ENCODE measurements at places on chromosomes 12 and 14.

DNA sequence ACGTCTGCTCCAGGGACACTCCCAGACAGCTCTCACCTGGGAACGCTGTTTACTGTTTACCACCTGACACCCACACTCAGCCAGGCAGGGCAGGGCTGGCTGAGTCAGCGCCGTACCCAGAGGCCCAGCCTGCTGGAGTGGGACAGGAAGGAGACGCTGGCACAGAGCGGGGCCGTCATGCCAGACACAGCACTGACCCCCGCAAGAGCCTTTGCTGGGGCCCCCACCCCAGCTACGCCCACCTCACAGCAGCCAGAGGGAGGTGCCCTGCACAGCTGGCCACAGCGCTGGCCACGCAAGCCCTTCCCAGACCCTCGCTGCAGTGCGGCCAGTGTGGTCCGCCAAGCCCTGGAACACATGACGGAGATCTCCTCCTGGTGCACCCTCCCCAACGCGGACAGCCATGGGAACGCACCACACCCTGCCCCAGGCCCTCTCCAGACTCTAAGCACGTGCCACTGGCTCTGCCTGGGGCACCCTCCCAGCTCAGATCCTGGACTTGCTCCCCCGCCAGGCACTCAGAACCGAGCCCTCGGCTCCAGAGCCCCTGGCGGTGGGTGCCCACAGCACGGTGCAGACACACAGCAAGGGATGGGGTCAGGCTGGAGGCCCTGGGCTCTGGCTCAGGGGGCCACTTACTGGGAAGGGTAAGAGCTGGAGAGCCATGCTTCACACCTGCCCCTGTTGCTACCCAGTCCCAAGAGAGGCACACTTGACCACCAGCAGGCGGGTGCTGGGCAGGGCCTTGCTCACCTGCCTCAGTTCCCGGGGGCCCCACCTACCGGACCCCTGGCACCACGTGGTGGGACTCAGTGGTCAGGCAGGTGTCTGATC is 5.7 kb downstream of the AHNAK2 start:
- DNase-seq, result peak; percentile 54

- no peak for DNase-seq
These were observed 218.0 kb downstream of the DUSP6 start for GRCh38 chr12:89134213-89134770.

- DNase-seq, result no peak
These were observed 9.2 kb upstream of the TIGAR start for GRCh38 chr12:4311776-4312175.

DNA sequence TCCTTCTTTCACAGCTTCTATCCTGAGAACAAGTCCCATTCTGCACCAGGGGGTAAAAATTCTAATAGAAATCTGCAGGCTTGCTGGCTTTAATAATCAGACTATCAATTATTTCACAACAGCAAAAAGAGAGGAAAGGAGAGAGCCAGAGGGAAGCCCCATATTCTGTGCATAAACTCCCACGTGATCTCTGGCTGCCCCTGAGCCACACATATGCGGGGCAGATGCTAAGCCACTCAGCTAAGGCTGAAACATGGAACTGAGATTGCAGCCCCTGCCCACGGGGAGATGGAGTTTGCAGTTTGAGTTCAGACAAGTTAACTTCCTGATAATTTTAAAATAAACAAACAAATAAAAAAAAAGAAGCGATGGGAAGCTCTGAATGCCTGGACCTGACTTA is 254.4 kb upstream of the CCDC196 start:
- no peak for DNase-seq

DNA sequence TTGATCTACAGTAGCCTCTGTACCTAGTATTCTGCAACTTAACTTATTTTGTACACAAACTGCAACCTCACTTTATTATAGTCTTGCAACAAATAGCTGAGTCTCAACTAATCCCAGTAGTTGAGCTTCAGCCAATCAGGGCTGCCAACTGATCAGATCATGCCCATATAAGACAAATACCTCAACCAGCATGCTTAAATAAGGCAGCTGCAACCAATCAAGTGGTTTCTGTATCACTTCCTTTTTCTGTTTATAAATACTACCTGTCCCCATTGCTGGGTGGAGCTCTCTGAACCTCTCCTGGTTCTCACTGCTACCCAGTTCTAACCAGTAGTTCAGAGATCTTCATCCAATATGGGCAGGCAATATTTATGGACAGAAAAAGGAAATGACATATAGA is 248.5 kb upstream of the FBXO33 start:
- no peak for DNase-seq

GRCh38 chr12:117359029-117359845 is 2.2 kb downstream of the NOS1 start:
- no peak for DNase-seq

GRCh38 chr14:103830511-103831270 is 16.7 kb downstream of the PPP1R13B start:
- no peak for DNase-seq

DNA sequence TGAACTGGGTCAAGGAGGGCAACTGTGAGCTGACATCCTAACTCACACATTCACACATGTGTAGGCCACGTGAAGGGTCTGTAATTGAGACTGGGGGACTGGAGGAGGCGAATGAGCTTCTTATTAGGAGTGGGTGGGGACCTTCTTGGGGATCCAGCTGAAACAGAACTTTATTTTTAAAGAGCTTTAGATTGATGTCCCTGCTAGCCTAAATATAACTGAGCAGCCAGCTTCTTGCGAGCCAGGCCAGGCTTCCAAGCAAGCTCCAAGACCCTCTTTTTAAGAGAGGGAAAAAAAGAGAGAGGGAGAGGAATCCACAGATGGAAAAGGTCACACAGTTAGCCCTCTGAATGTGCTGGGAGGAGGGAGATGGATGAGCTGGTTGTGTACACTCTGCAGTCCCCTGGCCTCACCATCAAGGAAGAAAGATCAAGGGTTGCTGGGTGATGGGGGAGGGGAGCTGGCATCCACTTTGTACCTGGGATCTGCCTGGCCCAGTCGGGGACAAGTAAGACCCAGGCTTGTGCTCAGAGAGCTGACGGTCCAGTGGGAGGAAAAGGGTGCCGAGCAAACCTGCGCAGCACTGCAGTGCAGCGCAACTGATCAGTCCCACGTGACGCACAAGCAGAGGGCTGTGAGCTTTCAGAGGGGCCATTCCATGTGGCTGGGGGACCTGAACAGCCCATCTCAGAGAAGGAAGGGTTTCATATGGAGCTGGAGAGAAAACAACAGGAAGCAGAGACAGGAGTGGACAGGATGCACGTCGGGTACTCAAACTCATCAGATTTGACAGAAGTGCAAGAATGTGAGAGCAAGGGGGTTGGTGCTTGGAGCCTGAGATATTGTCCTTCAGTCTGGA is 154.5 kb downstream of the ZFP36L1 start:
- DNase-seq, result no peak

- no peak for DNase-seq
These were observed 13.8 kb downstream of the GXYLT1 start for GRCh38 chr12:42130672-42131402.

Data from COR-L47 (cell line).